ENCODE measurements at places on chromosomes 6 and 20.

DNA sequence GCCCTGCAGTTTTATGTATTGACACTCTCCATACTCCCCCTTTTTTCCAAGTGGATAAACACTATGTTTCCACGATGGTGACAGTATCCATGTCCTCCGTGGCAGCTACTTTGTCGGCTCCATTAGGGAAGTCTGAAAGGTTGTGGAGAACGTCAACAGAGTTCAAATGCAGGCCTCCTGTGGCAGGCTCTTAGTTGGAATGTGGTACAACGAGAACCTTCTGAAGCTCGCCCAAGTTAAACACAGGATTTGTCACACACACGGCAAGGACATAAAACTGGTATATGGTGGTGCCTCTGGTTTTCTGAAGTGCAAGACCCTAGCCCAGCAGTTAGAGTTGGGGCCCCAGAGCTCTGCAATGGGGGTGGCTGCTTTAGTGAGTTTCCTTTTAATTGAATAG, 187.0 kb upstream of the TAB2 start:
- no peak for DNase-seq

DNA sequence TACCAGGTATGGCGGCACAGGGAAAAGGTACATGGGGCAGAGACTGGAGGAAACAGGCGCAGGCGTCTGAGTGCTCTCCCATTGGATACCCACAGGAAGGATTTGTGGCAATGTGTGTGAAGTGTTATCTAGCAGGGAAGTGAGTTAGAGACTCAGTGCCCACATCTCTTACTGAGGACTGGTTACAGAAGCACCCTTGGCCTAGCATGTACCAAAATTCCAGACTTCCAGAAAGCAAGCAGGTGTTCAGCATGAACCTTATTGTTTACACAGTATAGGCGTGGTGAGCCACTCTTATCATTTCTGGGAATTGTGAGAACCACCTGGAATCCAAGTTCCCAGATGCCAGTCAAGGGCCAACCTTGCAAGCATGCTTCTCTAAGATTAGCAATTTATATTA, 14.2 kb downstream of the MANBAL start:
- no peak for DNase-seq

DNA sequence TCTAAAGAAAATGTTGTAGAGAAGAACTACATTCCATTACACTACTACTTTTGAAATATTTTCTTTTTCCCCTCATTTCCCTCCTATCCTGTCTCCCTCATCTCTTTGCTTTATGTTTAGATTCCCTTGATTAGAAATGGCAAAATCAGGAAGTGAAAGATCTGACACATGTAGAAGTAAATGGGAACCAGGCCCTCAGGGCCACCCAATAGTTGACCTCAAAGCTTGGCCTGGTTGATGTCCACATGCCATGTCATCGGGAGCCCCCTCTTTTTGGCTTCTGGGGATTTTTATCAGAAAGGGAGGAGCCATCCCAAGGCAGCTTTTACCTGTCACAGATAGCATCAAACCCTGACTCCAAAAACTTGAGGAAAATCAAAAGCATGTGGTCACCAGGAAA, 168.3 kb upstream of the ECI2 start:
- no peak for DNase-seq

DNA sequence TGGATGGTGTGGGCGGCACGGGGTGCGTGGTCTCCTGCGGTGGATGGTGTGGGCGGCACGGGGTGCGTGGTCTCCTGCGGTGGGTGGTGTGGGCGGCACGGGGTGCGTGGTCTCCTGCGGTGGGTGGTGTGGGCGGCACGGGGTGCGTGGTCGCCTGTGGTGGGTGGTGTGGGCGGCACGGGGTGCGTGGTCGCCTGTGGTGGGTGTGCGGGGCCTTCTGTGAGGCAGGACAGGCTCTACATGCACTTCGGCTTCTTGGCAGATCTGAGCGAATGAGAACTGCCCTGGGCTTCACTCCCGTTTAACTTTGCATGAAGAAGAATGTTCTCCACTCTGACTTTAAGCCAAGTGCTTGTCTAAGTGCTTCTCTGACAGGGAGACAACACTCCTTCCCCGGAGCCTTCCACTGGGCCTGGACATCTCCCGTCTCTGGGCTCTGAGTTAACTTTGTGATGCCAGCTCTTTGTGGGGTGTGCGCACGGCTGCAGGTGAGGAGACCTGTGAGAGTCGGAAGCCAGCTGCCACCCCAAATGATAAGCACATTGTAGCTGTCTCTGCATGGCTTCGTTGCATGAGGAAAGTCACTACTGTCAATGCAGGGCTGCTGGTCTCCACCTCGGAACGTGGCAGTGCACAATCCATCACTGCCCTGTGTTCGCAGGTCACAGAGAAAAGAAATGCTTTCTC, 244.8 kb downstream of the DLL1 start:
- no peak for DNase-seq

- peak; percentile 6 for DNase-seq
Observed at GRCh38 chr20:39607141-39607540, 645.0 kb downstream of the DHX35 start.

- DNase-seq: no peak
Observed at GRCh38 chr6:4314201-4314707, 178.9 kb upstream of the ECI2 start.

GRCh38 chr6:27279513-27280063, 32.1 kb downstream of the PRSS16 start:
- DNase-seq: no peak

DNA sequence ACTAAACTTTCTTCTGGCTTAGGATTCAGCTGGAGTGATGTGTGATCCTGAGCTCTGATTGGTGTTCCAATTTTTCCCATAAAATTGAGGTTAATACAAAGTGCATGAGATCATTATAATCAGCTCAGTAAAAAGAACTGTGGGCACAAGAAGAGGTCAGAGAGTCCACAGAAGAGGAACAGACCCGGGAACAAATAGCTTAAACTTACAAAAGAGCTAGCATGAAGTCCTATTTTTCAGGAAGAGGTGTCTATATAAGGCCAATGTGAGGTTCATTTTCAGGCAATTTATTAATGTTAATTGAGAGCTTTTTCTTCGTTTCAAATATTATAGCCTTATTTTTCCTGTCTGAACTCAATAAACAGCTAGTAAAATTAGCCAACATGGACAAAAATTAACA, 26.9 kb upstream of the STX11 start:
- no peak for DNase-seq

- DNase-seq: no peak
Observed at GRCh38 chr6:157714153-157714490, 108.9 kb upstream of the SNX9 start.

DNA sequence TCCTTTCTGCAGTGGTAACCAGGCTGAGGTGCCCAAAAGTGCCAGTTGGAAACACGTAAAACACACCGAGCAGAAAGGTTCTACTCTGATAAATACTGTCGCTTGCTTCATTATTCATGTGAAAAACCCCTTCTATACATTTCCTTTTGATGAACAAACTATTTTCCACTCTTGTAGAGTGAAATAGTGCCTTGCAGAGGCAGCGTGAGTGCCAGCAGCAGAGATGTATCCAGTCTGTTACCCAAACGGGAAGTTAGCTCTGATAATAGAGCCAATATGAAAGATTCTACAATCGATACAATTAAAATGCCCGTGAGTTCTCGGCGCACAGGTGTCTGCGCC, 1.5 kb downstream of the ZBTB46 start:
- DNase-seq: no peak
